Activated B cell treated with CpG ODN at 0.5 μM for 24 hours (primary cell): ENCODE measurements at places on chromosomes 7 and 10. TPM values are rescaled to one million over a fixed set of nuclear protein-coding genes. Genes with fewer than 3 reads are reported as not detected.

GRCh38 chr7:120874722-120875121 is 16.8 kb upstream of the TSPAN12 start:
- no peak for DNase-seq

- DNase-seq, result no peak
Observed at GRCh38 chr7:80147543-80148391, 13.1 kb downstream of the GNAI1 start.

DNA sequence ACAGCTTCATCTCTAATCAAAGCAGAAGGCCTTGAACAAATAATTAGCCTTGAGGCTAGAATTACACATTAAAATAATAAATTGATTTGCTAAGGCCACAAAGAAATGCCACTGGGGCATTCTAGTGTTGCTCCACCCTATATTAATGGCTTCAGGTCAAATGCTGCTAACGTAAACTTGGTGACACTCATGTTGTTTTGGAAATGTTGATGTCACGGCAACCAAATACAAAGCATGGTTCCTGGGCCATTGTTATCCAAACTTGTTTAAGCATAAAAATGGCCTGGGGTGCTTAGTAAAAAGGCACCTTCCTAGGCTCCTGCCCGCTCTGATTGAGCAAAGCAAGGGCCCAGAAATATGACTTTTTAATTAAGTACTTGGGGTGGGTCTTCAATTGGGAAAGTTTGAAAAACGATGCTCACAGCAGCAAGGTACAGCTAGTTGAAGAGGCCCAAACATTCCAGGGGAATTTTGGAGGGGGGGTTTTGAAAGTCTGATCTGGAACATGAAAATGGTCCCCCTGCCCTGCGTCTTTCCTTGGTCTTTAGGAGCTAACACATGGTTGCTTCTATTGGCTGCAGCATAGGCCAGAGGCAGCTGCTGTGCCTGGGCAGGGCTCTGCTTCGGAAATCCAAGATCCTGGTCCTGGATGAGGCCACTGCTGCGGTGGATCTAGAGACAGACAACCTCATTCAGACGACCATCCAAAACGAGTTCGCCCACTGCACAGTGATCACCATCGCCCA is 67.8 kb downstream of the ABCC2 start:
- no peak for DNase-seq

GRCh38 chr7:12759151-12759550 is 71.7 kb downstream of the ARL4A start:
- DNase-seq, result no peak

DNA sequence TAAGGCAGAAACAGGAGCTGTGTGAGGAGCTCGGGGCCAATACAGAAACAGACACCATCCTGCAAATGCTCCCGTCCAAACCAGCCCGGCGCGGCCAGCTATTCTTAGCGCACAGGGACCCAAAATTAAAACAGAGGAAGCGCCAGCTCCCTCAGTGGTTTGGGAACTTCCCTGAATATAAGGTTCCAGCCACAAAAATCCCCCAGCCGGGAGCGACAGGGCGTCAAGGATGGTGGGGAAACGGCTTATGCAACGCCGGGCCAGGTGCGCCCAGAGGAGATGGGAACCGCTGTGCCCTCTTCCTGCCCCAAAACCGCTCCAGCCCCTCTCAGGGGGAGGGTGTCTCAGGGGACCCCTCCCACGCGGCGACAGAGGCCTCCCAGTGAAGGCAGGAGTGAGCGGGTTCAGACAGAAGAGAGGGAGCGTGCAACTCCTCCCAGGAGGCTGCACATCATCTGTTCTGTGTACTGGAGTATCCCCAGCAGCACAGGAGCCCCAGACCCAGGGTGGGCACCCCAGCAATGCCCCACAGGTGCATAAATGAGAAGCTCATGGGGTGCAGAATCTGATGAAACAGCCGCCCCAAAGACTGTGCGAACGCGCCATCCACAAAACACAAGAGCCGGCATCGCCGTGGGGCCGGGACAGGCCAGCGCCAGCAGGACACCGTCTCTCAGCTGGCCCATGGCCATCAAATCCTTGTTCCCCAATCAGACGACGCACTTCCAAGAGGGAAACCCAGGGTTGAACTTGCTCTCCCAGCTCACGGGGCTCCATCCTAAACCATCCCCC is 73.9 kb upstream of the PDGFA start:
- DNase-seq, result peak; percentile 47

DNA sequence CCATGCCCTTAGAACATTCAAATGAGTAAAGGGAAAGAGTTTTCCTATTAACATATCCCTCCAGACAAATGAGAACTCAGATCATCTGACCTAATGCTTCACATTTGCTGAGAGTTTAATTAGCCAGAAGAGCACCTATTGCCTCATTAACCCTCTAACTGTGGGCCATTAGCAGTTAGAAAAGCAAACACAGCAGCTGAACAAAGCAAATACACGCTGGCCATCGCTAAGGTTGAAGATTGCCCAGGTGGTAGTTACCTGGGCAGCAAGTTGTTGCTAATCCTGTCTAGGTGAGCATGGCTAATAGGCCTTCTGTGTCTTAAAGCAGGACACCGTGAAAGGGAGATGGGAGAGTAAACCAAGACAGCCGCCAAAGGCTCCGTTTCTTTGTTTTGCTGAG is 49.9 kb upstream of the UCN3 start:
- no peak for DNase-seq

DNA sequence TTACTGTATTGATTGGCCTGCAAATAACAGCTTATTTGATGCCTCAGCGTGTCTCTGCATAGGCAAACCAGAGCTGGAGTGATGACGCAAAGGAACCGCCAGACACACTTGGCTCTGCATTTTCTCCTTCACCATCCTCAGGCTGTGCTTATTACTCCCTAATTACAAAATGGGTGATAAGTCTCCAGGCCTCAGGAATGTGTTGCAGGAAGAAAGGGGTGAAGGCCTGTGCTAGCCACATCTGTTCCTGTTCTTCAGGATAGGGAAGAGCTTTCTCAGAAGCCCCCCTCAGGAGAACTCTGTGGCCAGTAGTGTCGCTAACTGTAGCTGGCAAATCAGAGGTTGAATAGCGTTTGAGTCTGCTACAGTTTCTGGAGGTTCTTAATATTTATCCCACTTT is 5.1 kb downstream of the TDRD1 start:
- no peak for DNase-seq

- no peak for DNase-seq
Observed at GRCh38 chr10:76665029-76665428, 972.6 kb downstream of the KCNMA1 start.

DNA sequence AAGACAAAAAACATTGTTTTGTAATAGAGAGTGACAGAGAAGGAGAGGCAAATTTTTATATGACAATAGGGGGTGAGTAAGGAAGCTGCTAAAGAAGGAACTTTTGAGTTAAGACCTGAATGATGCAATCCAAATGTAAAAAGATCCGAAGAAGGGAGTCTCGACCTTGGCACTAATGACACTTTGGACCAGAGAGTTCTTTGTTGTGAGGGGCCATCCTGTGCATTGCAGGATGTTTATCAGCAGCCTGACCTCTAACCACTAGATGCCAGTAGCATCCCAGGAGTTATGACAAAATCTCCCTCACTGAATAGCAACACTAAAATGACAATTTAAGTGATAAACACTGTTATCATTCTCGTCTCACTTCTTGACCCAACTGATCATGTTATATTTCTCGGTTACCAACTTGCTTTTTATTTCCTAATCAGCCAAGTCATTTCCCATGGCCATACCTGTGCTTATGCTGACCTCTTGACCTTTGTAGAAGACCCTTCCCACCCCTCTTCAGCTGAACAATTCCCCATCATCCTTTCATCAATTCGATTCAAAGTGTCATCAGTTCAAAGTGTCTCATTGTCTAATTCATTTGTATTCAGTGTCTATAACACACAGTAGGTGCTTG is 30.0 kb downstream of the DGKI start:
- no peak for DNase-seq

GRCh38 chr7:108535257-108535656 is 9.3 kb upstream of the PNPLA8 start:
- DNase-seq, result no peak

DNA sequence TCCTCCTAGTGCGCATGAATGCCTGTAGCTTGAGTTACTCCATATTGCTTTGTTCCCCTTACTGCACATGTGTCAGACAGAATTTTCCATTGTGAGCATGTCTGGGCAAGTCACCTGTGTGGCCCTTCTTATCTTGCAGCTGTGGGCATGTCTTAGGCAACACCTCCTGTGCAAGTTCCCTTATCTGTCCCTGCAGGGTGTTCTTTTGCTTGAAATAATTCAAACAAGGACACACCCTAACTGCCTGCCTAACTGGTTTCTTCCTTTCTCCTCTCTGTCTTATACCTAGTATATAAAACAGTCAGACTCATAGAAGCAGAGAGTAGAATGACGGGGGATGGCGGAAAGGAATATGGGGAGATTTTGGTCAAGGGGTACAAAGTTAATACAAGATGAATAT is 421.1 kb upstream of the SORCS1 start:
- DNase-seq, result no peak

- DNase-seq, result no peak
Observed at GRCh38 chr7:90586091-90586490, 10.0 kb upstream of the CDK14 start.

DNA sequence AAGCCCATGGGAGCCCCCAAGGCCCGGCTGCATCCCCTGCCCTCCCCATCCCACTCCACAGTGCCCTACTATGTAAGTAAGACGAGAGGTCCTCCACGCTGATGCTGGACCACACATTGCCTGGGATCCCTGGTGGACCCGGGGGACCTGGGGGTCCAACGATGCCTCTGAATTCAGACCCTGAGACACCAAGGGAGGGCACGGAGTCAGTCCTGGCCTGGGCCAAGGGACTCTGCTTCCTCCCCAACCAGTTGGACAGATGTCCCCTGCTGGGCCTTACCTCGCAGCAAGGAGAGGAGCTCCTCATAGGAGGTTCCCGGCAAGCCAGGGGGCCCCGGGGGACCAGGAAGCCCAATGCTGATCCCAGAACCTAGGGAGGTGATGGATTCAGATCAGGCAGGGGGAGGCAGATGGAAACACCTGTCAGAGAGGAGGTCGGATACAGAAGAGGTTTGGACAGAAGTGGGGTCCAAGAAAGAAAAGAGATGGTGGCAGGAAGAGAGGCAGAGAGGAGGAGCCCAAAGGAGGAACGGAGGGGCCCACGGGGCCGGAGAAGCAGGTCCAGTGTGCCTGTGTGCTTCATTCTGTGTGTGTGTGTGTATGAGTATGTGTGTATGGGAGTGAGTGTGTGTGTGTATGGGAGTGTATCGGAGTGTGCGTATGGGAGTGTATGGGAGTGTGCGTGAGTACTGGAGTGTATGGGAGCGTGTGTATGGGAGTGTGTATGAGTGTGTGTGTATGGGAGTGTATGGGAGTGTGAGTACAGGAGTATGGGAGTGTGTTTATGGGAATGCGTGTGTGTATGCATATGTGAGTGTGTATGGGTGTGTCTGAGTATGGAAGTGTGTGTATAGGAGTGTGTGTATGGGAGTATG is 50.2 kb downstream of the COL17A1 start:
- DNase-seq, result no peak

DNA sequence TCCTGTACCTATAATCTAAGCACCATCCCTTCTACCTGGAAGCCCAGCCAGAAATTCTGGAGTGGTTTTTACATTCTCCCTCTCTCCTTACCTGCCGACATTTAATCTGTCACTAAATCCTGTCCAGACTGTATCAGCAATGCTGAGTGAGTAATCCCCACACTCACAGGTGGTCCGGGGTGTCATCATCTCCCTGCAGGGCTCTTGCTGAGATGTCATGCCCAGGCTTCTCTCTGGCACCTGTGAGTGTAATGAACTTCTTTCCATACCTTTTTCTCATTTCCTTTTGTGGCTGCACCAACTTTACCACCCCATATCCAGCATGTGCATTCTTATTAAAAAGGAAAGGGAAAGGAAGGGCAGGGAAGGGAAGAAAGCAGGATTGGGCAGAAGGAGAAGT is 355.2 kb downstream of the CCSER2 start:
- DNase-seq, result no peak

DNA sequence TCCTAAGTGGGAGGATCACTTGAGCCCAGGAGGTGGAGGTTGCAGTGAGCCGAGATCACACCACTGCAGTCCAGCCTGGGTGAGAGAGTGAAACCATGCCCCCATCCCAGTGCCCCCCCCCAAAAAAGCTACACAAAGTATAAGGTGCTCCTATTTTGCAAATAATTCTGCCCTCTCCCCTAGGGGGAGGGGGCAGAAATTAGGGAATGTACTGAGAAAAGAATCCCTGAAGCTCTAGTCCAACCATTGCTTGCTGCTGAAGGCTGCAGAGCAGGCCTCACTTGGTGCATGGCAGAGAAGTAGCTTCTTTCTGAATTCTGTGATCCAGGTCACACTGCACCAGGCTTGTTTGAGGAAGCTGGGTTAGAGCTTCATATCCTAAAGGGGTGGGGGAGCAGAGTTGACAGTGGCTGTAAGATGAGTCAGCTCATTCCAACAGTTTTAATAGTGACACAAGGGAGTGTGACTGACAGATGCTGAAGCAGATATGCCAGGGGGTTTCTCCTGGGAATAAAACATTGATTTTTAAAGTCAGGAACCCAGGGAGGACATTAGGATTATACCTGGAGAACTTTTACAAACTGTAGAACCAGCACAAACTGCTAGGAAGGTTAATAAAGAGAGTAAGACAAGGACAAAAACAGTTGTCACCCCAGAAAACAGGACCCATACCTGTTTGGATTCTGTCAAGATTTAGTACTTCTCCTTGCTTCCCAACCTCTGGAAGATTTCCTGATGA is 32.8 kb upstream of the STRIP2 start:
- DNase-seq, result no peak

DNA sequence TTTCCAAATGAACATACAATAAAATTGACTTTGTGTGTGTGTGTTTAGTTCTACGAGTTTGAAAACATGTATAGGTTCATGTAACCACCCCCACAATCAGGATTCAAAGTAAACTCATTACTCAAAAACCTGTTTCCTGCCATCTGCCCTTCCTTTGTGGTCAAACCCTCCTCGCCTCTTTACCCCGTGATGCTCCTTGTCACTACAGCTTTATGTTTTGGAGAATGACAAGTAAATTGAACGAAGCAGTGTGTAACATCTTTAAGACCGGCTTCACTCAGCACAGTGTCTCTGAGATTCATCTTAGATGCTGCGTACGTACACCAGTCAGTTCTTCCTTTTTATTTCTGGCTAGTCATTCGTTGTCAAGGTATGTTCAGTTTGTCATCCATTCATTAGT is 54.6 kb upstream of the MKI67 start:
- DNase-seq, result no peak

PDIA4 gene
- total RNA-seq, result 57.4 and 59.4 TPM in 2 replicates

SAP25 gene
- total RNA-seq, result 13.8 and 24.1 TPM in 2 replicates

MYPN gene
- total RNA-seq, result not detected in 2 replicates

HABP2 gene
- total RNA-seq, result not detected in 2 replicates

SPDYE3 gene
- not detected in 2 replicates for total RNA-seq

TAS2R4 gene
- total RNA-seq, result 1.3 and 1.9 TPM in 2 replicates

PRSS37 gene
- total RNA-seq, result not detected in 2 replicates

CCL26 gene
- total RNA-seq, result not detected in 2 replicates

NPY gene
- total RNA-seq, result not detected in 2 replicates
